ENCODE measurements at places on chromosomes 6 and 20.

GRCh38 chr6:168864541-168865460 lies 388.8 kb downstream of the THBS2 start:
- no peak for DNase-seq

- DNase-seq: no peak
Observed at GRCh38 chr6:128655978-128656498, 135.6 kb upstream of the PTPRK start.

GRCh38 chr6:16741112-16742016 lies 19.9 kb downstream of the ATXN1 start:
- DNase-seq: no peak

DNA sequence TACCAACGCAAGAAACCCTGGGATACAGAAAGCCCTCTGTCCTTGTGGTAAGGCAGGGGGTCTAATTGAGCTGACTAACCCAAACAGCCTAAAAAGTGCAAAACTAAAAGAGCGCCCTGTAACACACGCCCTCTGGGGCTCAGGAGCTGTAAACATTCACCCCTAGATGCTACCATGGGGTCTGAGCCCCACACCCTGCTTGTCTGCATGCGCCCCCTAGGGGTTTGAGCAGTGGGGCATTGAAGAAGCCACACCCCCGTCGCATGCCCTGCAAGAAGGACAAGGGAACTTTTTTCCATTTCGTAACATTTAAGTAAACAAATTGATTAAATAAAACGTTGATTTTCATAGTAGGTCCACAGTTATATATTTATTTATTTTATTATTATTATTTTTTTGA lies 616.9 kb upstream of the MAN1A1 start:
- peak; percentile 85 for DNase-seq

GRCh38 chr20:41848180-41848579 lies 230.0 kb upstream of the CHD6 start:
- DNase-seq: no peak

DNA sequence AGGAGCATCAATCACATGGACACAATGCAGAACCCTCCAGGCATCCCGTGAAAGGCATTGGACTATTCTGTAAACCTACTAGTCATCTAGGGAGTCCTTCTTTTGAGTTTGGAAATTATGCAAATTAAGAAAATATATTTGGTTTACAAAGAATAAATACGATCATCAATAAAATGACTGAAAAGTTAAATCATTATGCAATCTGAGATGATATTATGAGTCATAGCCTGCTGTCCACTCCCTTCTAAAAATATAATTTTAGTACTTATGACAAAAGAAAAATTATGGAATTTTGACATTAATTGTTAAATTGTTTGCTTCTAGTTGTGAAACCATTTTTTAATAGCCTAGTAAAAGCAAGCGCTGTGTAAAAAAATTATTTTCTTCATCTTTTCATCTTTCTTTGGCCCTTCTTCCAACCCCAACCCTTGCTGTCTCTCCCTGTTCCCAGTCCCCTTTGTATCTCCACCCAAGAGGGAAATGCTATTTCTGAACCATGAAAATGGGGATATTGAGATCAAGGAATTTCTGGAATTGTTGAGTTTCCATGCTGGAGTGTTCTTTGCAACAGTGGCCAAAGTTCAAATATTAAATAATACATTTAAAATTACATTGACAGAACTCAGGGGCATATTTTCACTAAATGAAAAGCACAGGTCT lies 599.8 kb downstream of the COL12A1 start:
- DNase-seq: no peak

DNA sequence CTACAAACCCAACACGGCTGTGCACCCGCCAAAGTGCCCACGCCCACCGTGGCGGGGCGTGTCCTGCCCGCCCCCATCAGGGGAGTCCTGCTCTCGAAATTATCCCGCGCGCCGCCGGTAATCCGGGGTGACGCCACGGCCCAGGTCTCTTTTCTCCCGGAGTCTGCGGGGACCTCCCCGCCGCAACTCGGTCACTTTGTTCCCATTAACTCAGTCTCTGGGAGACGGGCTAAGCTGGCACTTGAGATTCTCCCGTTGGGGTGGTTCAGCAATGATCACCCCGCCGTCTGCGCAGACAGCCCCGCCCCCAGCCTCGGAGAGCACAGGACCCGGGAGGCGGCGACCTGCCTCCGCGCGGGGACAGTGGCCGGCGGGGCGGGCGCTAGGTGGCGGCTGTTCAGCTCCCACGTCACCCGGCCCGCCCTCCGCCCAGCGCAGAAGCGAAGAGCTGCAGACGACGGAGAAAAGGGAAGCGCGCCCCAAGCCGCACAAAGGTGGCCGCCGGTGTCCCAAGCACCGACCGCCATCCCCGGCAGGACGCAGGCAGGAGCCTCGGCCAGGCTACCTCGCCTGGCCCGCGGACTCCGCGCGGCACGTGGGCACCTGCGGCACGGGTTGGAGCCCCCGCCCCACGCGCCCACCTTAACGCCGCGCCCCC lies 31.5 kb downstream of the SF3B5 start:
- DNase-seq: peak; percentile 91
